ENCODE measurements at places on chromosomes 5 and 9.

DNA sequence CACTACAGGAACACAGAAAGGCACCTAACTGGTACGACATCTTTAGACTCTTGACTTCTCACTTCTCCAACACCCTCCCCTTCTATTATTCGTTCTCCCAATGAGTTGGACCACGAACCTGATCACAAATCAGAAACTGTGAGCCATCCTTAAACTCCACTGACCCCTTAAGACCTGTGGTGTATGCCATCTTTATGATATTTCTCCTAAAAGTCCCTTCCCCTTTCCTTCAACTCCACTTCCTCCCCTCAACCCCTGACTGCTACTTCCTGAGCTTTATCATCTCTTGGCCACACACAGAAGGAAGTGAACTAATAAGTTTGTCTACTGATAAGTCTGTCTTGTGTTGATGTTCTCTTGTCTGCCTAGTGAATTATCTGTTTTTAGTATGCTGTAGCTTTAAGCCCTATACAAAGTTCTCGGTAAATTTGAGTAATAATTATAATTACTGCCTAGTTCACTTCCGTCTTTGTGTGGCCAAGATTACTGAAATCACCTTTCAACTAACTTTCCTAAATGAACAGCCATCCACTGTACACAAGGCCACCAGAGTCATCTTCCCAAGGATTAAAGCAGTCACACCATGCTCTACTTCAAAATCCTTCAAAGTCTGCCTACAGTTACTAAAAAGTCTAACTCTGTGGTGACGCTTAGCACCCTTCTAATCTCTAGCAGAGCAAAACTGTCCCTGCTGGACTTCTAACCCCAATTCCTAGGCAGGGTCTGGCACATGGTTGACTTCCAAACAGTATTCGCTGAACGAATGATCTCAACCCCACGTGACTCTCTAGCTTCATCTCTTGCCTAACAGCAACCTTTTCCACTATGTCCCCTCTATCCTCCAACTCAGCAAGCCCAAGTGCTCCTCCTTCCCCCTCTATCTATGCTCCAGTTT lies 23.2 kb downstream of the ELOVL7 start:
- DNase-seq, result no peak

GRCh38 chr5:6302075-6302474 lies 76.3 kb downstream of the MED10 start:
- no peak for DNase-seq

DNA sequence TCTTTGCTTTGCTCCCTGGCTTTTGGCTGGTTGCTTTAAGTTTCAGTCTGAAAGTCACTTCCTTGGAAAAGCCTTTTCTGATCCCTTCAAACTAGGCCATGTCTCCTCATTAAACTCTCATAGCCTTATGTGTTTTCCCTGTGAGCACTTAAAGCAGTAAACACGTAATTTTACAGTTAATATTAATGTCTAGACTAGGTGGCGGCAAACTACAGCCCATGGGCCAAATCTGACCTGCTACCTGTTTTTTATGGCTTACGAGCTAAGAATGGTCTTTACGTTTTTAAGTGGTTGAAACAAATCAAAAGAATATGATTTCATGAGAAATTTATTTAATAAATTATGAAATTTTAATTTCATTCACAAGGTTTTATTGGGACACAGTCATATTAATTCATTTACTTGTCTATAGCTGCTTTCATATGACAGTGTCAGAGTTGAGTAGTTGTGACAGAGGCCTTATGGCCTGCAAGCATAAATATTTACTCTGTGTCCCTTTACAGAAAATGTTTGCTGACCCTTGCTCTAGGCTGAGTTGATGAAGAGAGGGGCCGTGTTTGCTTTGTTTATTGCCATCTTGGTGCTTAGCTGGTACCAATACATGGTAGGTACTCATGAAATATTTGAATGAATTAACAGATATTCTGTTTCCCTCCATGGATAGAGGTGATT lies 7.4 kb downstream of the SLC44A1 start:
- DNase-seq, result no peak

- DNase-seq, result no peak
These were observed 25.2 kb downstream of the NKD2 start for GRCh38 chr5:1033606-1034420.

- DNase-seq, result no peak
These were observed 29.0 kb upstream of the PUM3 start for GRCh38 chr9:2872931-2873323.

DNA sequence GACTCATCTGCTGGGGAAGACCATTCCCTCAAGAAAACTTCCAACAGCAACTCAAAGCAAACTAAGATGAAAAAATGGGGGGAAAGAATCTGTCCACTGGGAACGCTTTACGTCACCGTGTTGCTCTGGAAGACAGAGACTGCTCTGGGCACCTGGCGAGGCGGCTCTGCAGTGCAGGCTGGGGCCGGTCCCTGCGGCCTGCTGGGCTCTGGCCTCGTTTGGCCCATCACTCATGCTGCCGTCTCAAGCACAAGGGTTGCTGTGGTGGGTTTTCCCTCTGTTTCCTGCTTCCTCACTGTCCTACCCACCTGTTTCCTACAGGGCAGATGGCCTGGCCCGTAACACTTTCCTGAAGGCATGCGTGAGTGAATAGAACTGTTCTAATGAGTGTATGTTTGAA lies 92.9 kb upstream of the OTULINL start:
- no peak for DNase-seq

- DNase-seq, result no peak
These were observed 3.3 kb upstream of the SLC6A19 start for GRCh38 chr5:1197876-1198666.

- no peak for DNase-seq
These were observed 118.7 kb upstream of the SGCD start for GRCh38 chr5:156208271-156208670.

GRCh38 chr5:103424453-103425205 lies 138.0 kb downstream of the NUDT12 start:
- DNase-seq, result no peak

GRCh38 chr5:143083006-143083405 lies 312.8 kb downstream of the ARHGAP26 start:
- no peak for DNase-seq

DNA sequence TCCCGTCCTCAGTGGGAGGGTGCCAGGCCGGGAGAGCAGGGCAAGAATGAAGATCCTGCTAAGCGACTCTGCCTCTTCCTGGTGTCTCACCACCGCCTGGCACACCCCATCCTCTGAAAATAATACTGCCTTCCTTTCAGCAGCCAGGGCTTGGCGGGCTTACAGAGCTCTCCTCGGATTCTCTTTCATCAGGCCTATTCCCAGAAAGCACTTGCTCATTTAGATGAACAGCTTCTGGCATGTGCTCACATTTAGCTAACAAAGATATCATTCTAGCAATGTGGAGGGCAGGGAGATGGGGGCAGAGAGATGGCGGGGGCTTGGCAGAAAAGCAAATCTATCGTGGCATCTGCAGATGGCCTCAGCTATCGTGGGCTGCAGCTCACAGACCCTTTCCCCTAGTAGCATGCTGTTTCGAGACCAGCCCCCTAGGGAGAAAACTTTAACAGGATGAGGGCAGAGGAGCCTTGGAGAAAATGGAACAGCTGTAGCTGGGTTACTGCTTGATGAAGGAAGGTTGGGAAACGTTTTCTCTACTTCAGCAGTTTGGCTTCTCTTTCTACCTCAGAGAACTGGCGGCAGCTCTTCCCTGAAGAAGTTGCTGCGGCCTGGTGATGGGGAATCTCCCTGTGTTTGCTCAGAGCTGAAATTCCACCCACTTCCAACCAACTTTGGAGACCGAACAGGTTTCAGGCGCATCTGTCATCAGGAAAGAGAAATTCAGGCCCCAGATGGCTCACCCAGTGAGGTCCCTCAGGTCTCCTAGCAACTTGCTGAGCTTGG lies 102.1 kb downstream of the TMEM174 start:
- DNase-seq, result no peak

DNA sequence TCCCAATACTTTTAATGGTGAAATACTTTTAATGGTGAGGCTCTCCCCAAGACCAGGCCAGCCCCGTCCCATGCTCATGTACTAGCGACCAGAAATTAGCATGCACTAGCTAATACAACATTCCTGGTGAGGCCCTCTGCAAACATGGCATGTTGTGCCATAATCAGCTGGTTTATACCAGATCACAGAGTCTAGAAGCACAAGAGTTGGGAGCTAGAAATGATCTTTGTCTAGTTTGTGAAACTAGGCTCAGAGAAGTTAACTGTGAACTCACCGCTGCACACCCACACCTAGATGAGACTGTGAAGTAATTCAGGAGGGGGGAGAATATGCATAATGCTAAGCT lies 37.4 kb downstream of the MTMR12 start:
- DNase-seq, result no peak

- DNase-seq, result no peak
These were observed 238.4 kb downstream of the ARRDC3 start for GRCh38 chr5:91144491-91145332.

- DNase-seq, result peak; percentile 45
These were observed 20.7 kb downstream of the NLN start for GRCh38 chr5:65742565-65743231.

- DNase-seq, result peak; percentile 77
These were observed 18.1 kb downstream of the GRXCR2 start for GRCh38 chr5:145854651-145855258.

DNA sequence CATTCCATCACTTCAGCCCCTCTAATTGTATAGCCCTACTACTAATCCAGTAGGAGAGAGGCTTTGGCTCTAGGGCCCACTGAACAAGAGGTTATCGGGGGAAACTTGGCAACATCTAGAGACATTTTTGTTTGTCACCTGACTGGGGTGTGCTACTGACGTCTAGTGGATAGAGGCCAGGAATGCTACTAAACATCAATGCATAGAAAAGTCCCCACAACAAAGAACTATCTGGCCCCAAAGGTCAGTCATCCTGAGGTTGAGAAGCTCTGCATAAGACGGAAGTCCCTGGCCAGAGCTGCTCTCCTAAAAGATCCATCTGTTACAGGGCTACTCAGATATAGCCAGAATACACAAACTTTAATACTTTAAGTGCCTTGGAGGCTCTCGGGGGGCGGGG lies 570.6 kb upstream of the KLF4 start:
- no peak for DNase-seq

Measured in HCT116 (cell line).